ENCODE measurements at places on chromosomes 4 and X. TPM values are rescaled to one million over a fixed set of nuclear protein-coding genes. Genes with fewer than 3 reads are reported as not detected.

DNA sequence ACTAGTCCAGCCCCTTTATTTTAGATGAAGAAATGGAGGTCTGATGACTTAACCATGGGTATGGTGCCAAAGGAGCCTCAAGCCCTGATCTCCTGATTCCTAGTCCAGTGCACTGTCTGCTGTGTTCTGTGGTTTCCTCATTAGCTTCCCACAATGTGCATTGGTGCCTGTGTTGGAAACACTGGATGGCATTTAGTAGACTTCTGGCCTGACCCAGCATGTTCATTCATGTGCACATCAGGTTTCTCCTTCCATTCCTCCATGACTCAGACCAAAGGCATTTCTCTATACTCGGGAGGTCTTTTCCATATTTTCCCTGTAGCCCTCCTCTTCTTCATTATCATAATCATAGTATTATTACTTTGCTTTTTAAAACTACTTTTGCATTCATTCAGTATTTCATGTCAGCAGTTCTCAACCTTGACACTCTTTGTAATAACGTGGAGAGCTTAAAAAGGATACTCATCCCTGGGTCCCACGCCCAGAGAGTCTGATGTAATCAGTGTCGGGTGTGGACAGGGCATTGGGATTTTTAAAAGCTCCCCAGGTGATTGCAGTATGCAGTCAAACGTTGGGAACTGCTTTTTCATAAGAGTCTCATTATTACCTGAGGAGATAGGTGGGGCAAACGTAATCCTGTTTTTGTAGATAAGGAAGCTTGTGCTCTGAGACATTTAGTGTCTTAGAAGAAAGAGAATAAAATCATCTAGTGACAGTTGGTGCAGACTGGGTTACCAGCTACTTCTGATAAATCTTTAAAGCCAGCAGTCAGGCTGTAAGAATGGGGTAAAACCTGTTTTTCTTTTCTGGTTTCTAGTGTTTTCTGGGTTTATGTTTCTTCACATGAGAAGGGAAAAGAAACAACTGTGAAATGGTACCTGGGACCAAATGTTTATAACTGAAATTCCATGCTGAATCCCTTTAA is 40.9 kb upstream of the XK start:
- no peak for DNase-seq

GRCh38 chr4:95637043-95637600 is 88.3 kb upstream of the UNC5C start:
- DNase-seq, result no peak

The CENPVL2 gene
- total RNA-seq, result not detected

DNA sequence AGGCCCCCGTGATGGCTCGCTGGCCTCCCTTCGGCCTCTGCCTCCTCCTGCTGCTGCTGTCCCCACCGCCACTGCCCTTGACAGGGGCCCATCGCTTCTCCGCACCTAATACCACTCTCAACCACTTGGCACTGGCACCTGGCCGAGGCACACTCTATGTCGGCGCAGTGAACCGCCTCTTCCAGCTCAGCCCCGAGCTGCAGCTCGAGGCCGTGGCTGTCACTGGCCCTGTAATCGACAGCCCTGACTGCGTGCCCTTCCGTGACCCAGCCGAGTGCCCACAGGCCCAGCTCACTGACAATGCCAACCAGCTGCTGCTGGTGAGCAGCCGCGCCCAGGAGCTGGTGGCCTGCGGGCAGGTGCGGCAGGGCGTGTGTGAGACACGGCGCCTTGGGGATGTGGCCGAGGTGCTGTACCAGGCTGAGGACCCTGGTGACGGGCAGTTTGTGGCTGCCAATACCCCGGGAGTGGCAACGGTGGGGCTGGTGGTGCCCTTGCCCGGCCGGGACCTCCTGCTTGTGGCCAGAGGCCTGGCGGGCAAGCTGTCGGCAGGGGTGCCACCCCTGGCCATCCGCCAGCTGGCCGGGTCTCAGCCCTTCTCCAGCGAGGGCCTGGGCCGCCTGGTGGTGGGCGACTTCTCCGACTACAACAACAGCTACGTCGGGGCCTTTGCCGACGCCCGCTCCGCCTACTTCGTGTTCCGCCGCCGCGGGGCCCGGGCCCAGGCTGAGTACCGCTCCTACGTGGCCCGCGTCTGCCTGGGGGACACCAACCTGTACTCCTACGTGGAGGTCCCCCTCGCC is 3.0 kb downstream of the PLXNB3 start:
- no peak for DNase-seq

DNA sequence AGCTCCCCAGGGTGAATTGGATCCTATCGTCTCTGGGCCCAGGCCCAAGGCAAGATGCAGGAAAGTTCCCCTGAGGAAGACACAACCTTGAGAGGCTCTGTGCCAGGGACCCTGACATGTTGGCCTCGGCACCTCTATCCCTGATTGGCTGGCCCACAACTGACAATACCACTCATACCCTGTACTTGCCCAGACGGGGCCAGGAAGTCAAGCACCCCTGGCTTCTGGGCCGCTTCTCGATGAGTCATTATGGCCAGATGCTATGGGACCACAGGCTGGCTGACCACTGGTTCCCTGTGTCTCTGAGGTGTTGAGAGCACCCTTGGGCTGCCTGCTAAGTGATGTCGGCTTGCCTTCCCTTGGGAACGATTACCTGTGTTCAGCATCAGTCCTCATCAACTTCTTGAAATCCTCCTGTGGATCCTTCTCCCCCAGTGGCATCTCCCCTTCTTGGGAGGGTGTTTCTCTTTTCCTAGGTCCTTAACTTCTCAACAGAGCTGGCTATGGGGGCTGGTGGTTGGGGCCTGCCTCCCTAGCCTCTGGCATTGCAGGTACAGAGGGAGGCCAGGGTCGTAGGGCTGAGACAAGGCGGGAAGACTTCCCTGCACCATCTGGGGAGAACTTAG is 54.5 kb upstream of the MAMLD1 start:
- no peak for DNase-seq

The FGFRL1 gene
- 17.2 TPM for total RNA-seq

The ZNF280C gene
- 5.8 TPM for total RNA-seq

DNA sequence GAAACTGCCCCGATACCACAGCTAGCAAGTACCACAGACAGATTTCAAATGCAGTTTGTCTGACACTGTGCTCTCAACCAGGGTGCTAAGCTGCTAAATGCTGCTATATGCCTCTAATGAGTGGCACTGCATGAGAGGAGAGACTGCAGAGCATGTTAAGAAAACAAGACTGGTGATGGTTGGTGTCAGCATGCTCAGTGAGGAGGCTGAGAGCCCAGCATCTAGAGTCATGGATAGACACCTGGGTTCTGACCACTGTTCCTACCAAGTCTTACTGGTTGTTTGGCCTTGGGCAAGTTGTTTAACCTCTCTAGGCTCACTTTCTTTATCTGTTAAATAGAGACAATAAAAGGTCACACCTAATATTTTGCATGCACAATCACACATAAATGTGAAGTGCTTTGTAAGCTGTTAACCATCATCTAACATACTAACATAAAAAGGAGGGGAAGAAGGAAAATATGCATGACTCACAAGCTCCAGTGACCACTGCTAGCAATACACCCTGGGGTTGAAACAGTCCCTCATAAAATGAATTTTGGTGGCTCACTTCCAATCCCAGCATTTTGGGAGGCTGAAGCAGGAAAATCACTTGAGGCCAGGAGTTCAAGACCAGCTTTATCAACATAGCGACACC is 20.7 kb downstream of the HHIP start:
- no peak for DNase-seq

DNA sequence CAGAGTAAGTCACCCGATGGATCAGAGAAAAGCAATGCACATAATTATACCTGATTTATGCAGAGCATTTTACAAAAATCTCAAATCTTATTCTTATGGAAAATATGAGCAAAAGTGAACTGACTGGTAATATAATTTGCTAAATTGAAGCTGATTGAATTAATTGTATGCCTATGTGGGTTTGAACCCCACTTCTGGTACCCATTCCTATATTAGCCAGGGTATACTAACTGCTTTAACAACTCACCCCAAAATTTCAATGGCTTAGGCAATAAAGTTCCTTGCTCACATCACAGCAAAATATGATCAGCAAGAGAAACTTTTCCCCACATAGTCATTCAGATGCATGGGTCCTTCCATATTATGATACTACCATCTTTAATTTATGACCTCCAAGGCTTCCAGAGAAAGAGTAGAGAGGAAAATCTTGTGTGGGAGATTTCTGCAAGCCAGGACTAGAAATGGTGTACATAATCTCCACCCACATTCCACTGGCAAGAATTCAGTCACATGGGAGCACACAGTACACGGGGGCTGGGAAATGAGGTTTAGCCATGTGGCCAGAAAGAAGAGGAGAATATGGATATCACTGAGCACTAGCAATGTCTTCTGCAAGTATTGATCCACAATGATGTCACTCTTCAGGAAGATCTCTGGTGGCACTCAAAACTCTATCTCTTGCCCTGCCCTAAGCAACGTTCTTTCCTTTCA is 640.7 kb downstream of the BCOR start:
- DNase-seq, result no peak

DNA sequence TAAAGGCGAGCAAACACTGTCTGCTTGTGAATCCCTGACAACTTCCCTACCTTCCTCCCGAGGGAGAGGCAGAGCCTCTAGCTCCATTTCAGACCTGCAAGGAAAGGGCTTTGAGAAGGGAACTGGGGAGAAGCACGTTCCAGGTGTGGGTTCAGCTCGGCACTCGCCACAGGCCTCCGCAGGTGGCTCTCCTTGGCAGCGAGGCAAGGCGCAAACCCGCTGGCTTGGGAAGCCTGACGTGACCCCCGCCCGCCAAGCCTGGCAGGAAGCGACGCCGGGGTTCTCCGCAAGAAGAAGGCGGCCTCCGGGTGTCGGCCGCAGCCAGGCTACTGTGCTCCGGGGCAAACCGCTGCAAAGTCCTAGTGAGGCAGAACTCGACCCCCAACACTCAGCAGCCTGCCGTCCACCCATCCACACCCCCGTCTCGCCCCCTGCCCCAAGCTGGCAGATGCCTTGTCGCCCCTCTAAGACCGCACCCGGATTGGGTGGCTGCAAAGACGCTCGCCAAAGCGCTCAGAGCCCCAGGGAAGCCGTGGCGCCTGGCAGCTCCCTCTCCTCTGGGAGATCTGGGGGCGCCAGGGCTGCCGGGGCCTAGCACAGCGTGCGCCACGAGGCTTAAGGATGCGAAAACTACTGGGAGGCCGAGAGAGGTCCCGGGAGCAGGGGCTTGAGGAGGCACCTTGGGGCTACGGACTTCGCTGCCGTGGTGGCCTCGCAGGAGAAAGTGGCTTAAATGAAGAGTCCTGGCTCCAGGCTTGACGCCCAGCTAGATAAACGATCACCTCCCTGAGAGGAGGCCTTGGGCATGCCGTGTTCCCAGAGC is 21.8 kb downstream of the NKX3-2 start:
- no peak for DNase-seq

GRCh38 chrX:38860106-38861013 is 59.1 kb downstream of the MID1IP1 start:
- DNase-seq, result peak; percentile 40

DNA sequence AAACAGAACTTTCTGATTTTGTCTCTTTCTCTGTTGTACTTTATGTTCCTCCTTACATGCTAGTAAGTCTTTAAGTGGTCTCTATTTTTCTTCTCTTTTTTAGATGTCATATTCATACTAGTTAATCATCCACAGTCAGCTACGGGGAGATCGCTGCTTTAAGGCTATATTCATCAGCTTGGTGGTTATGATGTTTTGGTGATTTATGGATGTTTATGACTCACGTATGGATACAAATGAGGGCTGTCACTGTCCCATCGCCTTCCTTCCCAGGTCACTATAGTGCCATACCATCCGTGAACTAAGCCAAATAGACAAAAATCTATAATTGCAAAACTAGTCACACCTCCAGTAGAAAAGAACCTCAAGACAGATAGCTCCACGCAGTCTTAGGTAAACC is 296.8 kb upstream of the AADAT start:
- DNase-seq, result no peak

The ADGRA3 gene
- 13.8 TPM for total RNA-seq

The YIPF6 gene
- total RNA-seq, result 13.8 TPM

The AP1AR gene
- 19.1 TPM for total RNA-seq

GRCh38 chr4:48064349-48064748 is 47.8 kb downstream of the NIPAL1 start:
- DNase-seq, result peak; percentile 45

DNA sequence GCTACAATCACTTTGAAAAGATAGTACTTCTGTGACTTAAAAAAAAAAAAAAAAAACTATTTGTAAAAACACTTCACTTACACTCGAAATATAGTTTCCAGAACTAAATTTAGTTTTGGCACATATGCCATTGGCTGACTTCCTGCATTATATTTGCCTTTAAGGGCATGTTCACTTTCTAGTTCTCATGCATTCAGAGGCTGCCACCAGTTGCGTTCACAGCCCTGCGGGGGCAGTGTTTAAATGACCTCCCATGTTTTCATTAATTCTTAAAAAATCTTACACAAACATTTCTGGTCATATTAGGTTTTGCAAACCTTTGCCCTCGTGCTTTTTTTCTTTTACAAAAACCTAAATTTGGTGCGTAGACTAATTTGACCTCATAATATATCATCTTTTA is 12.4 kb upstream of the ARHGAP6 start:
- DNase-seq, result no peak

DNA sequence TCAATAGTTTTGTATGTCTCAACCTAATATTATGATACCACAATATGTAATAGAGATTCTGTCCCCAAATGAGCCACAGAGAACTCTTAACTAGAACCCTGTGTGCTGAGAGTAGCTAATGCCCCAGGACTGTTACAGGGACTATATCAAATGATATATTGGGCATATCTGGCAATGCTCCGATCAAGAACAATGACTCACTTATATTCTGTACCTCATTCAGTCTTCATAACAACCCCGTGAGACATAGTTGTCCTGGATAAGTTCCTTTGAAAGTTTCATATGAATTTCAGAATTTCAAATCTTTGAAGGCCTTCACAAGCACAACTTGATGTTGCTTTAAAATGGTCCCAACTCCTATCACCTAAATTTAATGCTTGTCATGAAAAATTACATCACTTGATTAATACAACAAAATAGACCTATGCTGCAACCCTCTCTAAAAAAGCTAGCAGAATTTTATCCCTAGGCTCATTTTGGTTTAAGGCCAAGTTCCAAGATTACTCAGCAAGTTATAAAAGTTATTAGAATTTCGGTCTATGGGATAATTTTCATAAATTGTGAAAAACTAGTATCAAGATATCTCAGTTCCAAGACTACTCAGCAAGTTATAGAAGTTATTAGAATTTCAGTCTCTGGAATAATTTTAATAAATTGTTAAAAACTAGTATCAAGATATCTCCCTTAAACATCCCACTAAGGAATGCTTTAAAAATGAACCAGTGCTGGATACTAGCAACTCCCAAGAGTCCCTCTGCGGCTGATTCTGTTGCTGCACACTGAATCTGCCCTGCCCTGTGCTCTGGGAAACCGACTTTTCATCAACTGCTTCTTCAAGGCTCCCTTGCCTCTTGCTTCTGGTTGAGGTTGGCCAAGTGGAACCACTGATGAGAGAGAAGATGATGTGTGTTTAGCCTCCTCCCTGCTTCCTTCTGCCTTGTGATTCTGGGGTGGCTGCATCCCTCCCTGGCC is 6.0 kb upstream of the ANXA3 start:
- DNase-seq, result no peak

The VEGFD gene
- total RNA-seq, result not detected

DNA sequence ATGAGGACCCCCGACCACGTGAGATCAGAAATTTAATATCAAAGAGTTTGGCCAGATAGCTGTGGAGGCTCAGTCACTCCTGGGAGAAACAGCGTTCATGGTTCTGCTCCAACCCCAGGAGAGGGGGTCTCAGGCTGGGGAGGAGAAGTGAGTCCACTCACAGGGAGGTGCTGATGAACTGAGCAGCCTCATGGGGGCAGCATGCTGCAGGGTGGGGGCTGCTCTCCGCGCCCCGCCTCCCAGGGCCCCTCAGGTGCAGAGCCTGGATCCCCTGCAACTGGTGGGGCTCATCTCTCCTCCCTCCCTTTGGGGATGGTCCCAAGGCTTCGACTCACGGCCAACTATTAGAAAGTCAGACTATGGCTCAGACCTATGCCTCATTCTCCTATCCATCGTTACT is 26.6 kb upstream of the C4orf50 start:
- no peak for DNase-seq

The ARX gene
- total RNA-seq, result not detected

The TCEAL5 gene
- not detected for total RNA-seq

Measured in activated naive CD8-positive, alpha-beta T cell treated with anti-CD3 and anti-CD28 coated beads for 36 hours (primary cell).